ENCODE measurements at places on chromosomes 13 and 19. TPM values are rescaled to one million over a fixed set of nuclear protein-coding genes. Genes with fewer than 3 reads are reported as not detected.

LILRB2 gene
- total RNA-seq = not detected

ZMYM2 gene
- total RNA-seq = 63.4 TPM

POMP gene
- total RNA-seq = 67.7 TPM

- no peaks in the 10 kb centered on the region for H3K4me1 ChIP-seq
- no peak overlapping the region for H3K27ac ChIP-seq
- H3K4me3 ChIP-seq = no peak overlapping the region
- DNase-seq = no peak
- H3K27me3 ChIP-seq = no peaks in the 10 kb centered on the region
- H3K36me3 ChIP-seq = no peaks in the 10 kb centered on the region
Measured at GRCh38 chr19:51781999-51782398, 13.0 kb upstream of the FPR3 start.

DNA sequence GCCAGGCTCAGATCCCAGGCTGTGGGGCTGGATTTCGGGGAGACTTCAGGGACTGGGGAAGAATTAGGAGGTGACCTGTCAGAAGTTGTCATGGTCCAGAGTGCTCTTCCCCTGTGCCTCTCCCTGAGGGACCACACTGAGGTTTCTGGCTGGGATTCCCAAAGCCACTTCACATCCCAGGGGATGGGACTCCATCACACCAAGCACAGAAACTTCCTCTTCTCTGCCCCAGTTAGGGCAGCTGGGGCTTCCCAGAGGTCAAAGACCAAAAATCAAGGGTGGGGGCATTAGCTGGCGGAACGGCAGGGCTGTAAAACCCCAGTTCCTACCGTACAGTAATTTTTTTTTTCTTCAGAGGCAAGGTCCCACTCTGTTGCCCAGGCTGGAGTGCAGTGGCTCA, 7.4 kb downstream of the FCER2 start:
- H3K27ac ChIP-seq = no peak overlapping the region
- no peak overlapping the region for H3K4me3 ChIP-seq
- no peak for DNase-seq
- no peaks in the 10 kb centered on the region for H3K27me3 ChIP-seq
- no peaks in the 10 kb centered on the region for H3K36me3 ChIP-seq

DNA sequence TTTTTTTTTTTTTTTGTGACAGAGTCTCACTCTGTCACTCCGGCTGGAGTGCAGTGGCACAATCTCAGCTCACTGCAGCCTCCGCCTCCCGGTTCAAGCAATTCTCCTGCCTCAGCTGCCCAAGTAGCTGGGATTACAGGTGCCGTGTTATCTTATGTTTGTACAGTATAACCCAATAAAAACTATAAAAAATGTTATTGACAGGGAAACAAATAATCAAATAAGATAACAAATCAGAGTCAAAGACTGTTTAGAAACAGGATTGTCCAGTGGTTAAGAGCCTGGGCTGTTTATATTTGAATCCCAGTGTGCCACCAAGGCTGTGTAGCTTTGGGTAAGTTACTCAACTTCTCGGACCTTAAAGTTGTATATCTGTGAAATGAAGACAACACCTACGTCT, 19.1 kb upstream of the LMTK3 start:
- DNase-seq = no peak
- no peaks in the 10 kb centered on the region for H3K4me1 ChIP-seq
- no peak overlapping the region for H3K4me3 ChIP-seq
- H3K36me3 ChIP-seq = no peaks in the 10 kb centered on the region
- H3K27me3 ChIP-seq = no peaks in the 10 kb centered on the region

GRCh38 chr19:35911173-35911572, 3.1 kb upstream of the TYROBP start:
- H3K36me3 ChIP-seq = no peaks in the 10 kb centered on the region
- H3K27ac ChIP-seq = no peak overlapping the region
- no peak for DNase-seq
- H3K4me1 ChIP-seq = no peaks in the 10 kb centered on the region
- no peak overlapping the region for H3K4me3 ChIP-seq
- H3K27me3 ChIP-seq = no peaks in the 10 kb centered on the region

DNA sequence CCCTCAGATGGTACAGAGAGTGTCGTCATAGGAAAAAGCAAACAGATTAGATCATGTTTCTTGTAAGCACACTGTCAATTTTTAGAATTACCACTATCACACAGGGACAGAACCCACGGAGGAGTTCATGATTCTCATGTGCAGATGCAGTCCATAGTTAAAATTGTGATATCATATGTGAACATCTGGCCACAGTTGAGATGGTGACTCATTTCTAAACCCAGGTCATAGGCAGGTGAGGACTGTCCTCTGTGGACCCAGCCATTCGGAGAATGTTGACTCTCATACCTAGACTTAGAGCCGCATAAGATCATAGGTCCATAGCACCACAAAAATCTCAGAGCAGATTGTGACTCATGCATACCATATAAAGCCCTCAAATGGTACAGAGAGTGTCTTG, 17.8 kb upstream of the ZNF730 start:
- no peak for DNase-seq
- no peaks in the 10 kb centered on the region for H3K27me3 ChIP-seq
- no peaks in the 10 kb centered on the region for H3K36me3 ChIP-seq
- no peak overlapping the region for H3K4me3 ChIP-seq

DNA sequence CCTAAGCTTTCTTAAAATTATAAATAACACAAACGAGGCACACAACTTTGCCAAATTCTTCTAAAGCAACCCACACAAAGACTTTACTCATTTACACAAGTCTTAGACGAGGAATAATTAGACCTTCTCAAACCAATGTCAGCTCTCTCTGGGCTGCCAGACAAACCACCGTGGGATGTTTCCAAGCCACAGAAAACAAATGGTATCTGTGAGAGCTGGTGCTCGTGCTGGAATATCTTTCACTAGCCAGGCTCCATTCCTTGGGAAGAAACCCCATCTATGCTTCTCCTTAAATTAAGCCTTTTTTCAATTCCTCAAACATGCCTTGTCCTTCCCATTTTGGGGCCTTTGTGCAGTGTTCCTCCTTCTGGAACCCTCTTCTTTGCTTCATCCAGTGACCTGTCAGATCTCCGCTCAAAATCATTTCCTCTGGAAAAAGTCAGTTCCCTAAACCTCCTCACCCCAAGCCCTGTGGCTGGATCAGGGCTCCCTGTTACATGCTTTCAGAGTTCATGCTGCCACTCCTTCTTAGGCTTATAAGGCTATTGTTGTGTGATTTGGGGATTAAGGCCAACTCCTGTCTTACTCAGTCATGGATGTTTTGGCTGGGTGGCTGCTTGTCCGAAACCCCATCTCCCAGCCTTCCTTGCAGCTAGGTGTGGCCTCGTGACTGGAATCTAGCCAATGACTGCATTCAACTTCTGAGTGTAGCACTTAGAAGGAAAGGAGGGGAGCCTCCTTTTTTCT, 64.2 kb upstream of the GTF2F2 start:
- peak; percentile 72 for DNase-seq
- peak overlapping the region; percentile 63 for H3K27ac ChIP-seq
- H3K27me3 ChIP-seq = no peaks in the 10 kb centered on the region
- H3K4me3 ChIP-seq = peak overlapping the region; percentile 16

DNA sequence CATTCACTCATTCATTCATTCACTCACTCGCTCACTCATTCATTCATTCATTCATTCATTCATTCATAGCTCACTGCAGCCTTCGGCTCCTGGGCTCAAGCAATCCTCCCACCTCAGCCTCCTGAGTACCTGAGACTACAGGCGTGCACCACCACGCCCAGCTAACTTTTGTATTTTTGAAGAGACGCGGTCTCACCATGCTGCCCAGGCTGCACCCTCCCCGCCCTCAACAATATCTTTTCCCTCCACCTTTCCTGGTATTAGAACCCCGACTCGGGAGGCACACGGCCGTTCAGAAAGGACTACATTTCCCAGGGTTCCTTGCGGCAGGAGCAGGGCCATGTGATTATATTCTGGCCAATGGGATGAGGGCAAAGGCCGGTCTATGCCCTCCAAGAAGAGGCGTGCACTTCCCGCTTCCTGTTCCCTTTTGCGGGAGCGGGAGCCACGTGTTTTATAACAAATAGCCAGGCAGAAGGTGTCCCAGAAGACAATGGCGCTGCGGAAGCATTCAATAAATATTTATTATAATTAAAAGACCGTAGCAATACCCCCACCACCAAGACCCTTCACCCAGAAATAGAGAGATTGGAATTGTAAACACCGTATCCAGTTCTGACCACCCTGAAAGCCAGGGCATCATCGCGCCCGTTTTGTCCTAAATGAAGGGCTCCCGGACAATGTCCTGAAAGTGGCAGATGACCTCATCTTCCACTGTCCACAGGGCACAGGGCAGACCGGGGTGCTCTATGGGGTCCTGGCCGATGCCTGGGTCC, 15.9 kb downstream of the TICAM1 start:
- peak overlapping the region; percentile 32 for H3K27ac ChIP-seq
- H3K27me3 ChIP-seq = no peaks in the 10 kb centered on the region
- peaks cover 2% of the 10 kb centered on the region for H3K4me1 ChIP-seq
- peak; percentile 93 for DNase-seq
- H3K4me3 ChIP-seq = no peak overlapping the region

All from fibroblast of lung (primary cell).